ENCODE measurements at places on chromosomes 16 and 17. TPM values are rescaled to one million over a fixed set of nuclear protein-coding genes. Genes with fewer than 3 reads are reported as not detected.
A peak's percentile ranks its signal among the peaks of the same experiment; 100 is the strongest.

GRCh38 chr16:27313422-27314160, at the start of gene IL4R:
Gene IL4R (plus strand): TSS chr16:27313974. CDS start chr16:27340204, 26,230 bp downstream.
- DNase-seq = peak; percentile 88

DNA sequence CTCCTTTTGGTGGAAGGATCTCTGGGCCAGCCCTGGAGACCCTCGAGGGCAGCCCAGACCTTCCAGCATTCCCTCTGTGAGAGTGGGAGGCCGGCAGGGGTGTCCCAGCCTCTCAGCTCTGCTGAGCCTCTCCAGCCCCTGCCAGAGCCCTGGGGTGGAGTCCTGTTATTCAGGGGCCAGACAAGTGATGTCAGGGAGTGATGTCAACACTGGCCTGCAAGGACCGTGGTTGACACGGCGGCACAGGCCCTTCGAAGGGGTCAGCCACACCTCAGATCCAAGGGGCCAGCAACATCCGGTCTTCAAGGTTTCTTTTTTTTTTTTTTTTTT, 231.2 kb downstream of the KATNIP start:
- no peak for DNase-seq

GRCh38 chr16:60064026-60064425, 1329.9 kb upstream of the GOT2 start:
- DNase-seq = no peak

- DNase-seq = no peak
Measured at GRCh38 chr17:31686495-31686894, 172.5 kb downstream of the COPRS start.

DNA sequence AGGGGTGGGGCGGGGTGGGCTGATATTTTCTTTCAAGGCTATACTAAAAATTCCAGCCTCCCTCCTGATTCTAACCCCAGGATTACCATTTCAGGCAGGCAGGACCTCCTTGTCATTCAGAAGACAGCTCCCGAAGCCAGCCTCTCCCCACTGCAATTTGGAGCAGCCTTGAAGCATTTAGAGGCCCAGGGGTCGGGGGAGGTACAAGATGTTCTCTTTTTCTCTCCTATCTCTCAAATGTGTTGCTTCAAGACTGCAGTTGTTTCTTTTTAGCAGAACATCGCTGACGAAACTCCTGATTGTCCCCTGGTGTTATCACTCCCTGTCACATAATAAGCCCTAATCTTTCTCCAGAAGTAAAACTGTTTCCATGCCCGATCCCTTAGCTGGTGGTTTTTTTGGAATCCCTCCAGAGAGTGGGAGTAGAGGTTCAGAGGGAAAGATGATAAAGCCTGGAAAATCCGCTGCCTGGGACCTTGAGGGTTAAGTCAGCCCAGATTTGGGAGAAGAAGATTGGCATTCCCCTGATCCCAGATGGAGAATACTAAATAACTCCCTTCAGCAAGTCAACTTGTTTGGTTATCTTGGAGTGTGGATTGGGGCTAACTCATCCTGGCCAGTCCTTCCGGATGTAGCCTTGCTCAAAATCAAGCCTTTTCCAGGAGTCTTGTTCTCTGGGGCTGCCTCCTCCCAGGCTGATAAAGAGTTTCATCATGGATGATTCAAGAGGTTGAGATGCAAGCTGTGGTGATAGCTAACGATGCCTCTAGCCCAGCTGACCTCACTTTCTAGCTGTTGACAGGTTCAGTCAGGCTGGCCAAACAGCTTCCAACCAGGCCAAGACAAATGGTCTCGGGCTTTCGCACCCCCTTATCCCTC, 71.3 kb downstream of the SOX9 start:
- DNase-seq = no peak

DNA sequence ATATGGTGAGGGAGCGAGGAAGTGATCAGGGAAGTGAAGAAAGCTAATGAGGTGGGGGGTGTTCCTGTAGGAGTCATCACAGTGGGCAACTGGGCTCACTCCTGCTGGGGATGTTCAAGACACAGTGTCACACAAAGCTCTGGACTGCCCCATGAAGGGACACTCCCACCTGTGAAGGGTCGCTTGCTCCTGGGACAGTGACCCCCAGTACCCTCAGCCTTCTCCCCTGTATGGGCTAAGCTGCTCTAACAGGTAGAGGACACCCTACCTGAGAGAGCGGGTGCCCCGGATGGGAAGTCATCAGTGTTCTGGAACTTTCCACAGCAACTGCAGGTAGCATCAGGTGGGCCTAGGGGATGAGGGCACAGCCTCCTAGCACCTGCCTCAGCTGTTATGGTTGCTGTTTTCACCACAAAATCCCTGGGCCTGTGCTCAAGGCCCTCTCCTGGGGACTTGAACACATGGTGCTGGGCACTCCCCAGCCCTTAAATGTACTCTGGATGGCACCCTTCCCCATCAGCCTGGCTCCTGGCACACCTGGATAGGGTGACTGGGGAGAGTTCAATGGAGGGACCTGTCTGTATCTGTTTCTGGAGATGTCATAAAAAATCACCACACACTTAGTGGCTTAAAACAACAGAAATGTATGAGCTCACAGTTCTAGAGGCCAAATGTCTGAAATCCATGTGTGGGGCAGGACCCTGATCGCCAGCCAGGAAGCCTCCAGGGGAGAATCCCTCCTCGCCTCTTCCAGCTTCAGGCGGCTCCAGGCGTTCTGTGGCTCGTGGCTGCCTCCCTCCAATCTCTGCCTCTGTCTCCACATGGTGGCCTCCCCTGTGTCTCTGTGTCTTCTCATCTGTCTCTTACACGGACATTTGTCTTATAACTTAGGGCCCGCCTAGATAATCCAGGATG, 104.0 kb upstream of the CDH5 start:
- DNase-seq = no peak

DNA sequence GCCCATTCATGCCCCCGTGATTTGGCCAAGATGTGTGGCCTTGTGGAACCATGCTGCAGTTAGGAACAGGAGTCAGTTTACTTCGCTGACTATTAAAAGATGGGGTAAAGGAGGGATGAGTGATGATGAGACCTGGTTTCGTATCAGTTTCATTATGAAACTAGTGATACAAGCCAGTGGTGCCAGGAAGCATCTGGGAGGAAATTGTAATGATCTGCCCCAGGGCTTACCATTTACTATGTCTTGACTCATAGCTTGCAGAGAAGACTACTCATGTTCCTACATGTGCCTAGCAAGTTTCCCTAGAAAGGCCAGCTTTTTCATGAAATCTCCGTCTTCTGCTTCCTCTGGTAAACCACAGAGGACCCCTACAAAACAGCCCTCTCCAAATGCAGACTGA, 23.2 kb downstream of the CDH3 start:
- DNase-seq = no peak

DNA sequence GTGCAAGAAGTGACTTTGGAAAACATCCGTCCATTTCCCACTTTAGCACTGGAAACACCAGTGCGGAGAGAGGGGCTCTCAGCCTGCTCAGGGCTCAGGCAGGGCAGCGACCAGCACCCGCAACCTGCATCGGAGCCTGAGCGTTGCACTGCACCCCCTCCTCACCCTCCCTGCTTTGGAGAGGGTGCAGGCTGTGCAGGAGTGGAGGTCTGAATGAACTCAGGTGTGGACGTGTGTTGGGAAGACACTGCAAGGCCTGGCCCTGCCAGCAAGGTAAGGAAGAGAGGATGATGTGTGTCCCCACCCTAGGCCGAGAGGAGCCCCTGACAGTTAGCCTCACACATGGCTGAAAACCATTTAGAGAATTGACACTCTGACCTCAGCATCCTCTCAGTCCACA, 81.8 kb downstream of the NT5M start:
- no peak for DNase-seq

GRCh38 chr16:52463904-52464303, 83.0 kb downstream of the TOX3 start:
- DNase-seq = no peak

GRCh38 chr16:28876973-28877654, 1.2 kb upstream of the ATP2A1 start:
- DNase-seq = no peak

GRCh38 chr16:89645122-89645521, 12.4 kb downstream of the CHMP1A start:
- no peak for DNase-seq

- DNase-seq = no peak
Measured at GRCh38 chr16:87329436-87330256, 12.5 kb upstream of the C16orf95 start.

DNA sequence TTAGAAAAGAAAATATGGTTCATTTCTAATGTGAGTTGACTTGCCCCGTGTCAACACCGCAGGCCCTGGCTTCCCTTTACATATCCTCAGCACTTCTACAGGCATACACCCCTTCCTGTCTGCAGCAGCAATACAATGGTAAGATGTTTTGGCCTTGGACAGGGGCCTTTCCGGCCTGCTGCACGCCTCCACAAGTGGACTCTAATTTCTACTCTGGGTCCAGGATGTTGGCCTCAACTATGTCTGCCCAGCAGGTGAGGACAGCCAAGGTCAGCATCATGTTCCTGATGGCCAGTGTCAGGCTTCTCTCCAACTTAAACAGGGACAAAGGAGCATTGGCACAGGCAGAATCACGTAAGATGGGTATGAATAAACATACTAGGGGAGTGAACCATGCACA, 11.0 kb downstream of the C17orf67 start:
- DNase-seq = no peak

GRCh38 chr17:50908860-50909764, 43.0 kb upstream of the TOB1 start:
- peak; percentile 87 for DNase-seq

- DNase-seq = no peak
Measured at GRCh38 chr17:70370816-70371215, 201.5 kb downstream of the KCNJ2 start.

GRCh38 chr16:3983081-3983520, 102.6 kb upstream of the CREBBP start:
- peak; percentile 67 for DNase-seq

DNA sequence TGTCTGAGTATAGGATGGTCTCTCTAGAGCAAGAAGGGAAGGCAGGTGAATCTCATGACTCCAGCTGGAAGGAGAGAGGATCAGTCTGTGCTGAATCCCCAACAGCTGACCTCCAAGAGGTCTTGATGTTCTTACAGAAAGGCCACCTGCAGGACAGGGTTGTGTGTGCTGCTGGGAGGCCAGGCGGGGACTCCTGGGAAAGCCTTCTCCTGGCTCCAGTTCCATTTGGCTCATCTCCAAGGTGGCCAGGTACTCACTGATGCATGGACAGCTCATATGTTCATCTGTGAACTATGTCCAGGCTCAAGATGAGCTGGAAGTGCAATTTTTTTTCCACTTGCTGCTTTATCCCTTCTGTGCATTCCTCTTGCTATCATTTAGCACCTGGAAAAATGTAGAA, 730.2 kb upstream of the RBFOX1 start:
- DNase-seq = no peak

DNA sequence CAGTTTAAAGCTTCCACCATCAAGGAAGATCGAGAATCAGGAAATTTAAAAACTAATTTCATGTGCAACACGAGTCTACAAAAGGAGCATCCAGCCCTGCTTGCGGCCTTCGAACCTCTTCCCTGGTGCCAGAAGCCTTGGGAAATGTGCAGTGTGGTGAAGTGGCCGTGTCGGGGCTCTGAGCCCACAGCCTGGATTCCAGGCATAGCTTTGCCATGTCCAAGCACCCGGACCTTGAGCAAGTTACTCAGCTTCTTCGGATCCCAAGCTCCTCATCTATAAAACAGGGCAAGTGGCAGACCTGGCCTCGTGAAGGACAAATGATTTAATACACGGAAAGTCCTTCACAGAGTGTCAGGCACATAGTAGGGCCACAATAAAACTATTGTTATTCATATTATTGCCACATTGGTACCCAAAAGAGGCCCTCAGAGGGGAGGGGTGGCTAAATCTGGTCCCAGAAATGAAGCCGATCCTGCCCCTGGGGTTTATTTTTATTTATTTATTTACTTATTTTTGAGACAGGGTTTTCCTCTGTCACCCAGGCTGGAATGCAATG, 34.8 kb downstream of the COTL1 start:
- no peak for DNase-seq

DNA sequence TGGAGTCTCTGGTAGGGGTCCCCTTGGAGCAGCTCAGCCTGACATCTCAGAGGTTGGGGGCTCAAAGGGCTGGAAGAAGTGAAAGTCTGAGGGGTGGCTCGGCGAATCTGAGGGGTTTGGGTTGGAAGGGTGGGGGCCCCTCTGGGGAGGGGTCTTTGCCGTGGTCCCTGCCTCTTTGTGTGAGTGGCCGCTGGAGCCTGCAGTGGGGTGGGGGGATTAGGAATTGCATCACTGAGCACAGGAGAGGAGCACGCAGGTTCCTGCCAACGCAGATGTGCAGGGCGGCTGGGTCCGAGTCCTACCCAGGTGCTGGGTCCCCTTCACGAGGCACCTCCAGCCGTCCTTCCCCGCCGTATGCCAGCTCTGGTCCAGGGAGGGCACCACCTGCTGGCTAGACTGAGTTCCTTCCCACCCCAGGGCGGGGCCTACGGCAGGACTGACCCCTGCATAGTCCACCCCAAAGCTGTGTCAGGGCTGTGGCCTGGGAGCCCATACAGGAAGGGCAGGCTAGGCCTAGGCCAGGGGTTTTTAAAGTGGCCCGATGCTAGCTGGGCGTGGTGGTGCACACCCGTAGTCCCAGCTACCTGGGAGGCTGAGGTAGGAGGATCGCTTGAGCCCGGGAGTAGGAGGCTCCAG, 9.9 kb downstream of the FMNL1 start:
- no peak for DNase-seq

- DNase-seq = no peak
Measured at GRCh38 chr16:50538411-50539052, 9.7 kb upstream of the NKD1 start.

- no peak for DNase-seq
Measured at GRCh38 chr17:5785867-5786509, 201.7 kb upstream of the NLRP1 start.

DNA sequence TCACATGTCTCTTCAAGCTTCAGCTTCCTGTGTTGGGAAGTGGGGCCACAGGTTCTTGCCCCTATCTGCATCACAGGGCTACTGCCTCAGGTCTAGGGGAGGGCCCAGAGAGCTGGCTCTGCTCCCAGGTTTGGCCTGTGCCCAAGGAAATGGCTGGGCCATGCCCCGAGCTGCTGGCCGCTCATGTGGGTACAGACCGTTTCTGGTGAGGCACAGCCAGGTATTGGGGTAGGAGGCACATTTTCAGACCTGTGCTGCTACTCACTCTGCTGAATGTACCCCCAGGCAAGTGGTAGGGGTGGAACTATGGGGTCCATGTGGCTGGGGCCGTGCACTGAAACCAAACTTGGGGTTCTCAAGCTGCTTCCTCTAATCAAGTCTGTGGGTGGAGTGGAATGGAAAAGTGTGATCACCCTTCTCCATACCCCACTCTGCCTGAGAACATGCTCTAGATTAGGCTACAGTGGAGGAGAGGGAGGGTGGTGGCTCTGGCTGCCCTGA, 4.6 kb downstream of the GAS2L2 start:
- no peak for DNase-seq

- no peak for DNase-seq
Measured at GRCh38 chr17:45819632-45820031, 25.0 kb upstream of the SPPL2C start.

RCVRN gene
- polyA plus RNA-seq = 0.63 TPM

KRT15 gene
- 0.79 TPM for polyA plus RNA-seq

WNK4 gene
- polyA plus RNA-seq = 16.9 TPM

CCL5 gene
- polyA plus RNA-seq = 8.3 TPM

MAP2K6 gene
- 13.4 TPM for polyA plus RNA-seq

CAPNS2 gene
- polyA plus RNA-seq = 0.09 TPM

CD300LB gene
- 0.27 TPM for polyA plus RNA-seq

Measured in large intestine (tissue), 12 donors.